Activated CD4-positive, alpha-beta T cell treated with anti-CD3 and anti-CD28 coated beads for 36 hours (primary cell): ENCODE measurements at places on chromosomes 5 and 9. TPM values are rescaled to one million over a fixed set of nuclear protein-coding genes. Genes with fewer than 3 reads are reported as not detected.

Gene HSPB3
- not detected for total RNA-seq

Gene ARL10
- 12.3 TPM for total RNA-seq

- no peak for DNase-seq
Observed at GRCh38 chr5:117539692-117540091, 965.1 kb upstream of the SEMA6A start.

- no peak for DNase-seq
Observed at GRCh38 chr5:174428895-174429294, 295.5 kb upstream of the MSX2 start.

- no peak for DNase-seq
Observed at GRCh38 chr5:167945542-167946384, 345.7 kb upstream of the WWC1 start.

DNA sequence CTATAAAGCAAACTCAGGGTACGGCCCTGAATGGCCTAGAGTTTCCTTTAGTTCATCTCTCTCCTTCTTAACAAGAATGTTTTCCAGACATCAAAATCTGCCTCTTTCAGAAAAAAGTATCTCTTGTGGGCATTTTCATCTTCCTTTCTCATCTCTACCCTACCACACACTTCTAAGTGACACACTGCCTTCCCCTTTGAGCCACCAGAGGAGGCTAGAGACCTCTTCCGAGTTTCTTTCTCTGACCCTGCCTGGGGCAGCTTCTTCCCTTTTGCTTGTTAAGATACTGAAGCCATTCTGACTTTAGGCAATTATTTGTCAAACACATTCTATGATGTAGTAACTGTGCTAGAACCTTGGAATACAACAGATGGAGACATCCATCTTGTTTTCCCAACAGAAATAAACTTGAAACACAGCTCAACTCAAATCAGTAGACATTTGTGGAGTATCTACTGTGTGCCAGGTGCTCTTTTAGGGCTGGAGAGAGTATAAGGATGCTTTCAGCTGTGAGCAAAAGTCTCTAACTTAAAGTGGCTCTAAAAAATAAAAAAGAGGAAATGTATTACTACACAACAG, 8.6 kb upstream of the SV2C start:
- peak; percentile 50 for DNase-seq

DNA sequence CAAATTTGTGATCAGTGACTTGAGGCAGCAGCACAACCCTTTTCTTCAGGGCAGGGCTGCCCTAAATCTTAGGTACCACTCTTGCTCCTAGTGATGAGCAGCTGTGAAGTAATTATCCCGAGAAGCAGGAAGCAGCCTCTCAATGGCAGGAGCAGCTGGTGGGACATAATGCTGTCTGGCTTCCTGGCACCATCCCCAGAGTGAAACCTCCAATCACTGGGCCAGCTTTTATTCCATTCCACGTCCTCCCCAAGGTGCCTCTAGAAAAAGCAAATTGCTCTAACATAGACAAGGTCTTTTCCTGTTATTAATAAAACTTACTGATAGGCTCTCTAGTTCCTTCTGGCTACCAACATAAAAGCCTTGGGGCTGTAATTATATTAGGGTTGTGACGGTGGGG, 154.0 kb downstream of the FRMD3 start:
- DNase-seq = no peak
